ENCODE measurements at places on chromosomes 4 and X.

- no peak for DNase-seq
These were observed 2.1 kb downstream of the NSG1 start for GRCh38 chr4:4388836-4389575.

DNA sequence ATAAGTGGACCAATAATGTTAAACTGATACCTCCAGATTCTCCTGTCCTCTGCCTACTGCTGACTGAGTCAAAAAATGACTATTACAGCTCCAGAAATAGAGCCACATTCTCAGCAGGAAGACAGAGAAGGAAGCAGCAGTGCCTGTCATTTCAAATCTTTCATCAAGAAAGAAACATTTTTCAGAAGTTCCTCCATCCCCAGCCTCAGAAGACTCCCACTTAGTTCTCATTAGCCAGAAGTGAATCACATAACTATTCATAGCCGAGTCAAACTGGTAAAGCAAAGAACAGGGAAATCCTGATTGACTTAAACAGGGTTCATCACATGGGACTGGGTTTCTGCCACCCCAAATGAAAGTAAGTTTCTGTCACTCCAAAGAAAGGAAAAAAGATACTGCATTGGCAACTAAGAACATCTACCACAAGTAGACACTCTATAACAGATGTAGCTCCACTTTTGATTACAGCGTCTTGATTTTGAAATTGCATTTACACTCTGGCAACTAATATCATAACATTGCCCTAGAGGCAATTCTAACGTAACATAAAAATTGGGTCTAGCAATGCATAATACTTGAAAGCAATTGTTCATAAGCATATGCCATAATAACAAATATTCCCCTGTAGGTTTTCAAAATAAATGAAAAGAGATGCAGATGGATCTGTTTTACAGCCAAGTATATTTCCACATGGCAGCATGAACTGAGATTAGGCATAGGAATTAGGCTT lies 599.8 kb downstream of the GALNTL6 start:
- DNase-seq: no peak

DNA sequence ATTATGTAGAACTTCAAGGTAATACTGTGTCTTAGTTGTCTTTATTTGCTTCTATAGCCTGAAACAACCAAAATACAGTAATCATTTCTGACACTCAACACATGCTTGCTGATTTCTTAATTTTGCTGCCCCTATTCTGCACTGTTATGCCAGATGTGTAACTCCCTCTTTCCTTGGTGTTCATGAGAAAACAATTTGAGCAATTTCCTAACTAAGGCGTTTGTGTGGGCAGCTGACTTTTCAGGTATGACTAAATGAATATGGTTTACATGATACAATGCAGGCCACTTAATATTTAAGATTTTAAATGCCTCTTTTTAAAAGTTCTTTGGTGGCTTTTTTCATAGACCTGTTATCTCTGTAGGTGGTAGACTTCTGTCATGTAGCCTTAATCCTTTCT lies 46.1 kb upstream of the CENPE start:
- no peak for DNase-seq

GRCh38 chr4:56115898-56116297 lies 167.2 kb downstream of the CEP135 start:
- no peak for DNase-seq

DNA sequence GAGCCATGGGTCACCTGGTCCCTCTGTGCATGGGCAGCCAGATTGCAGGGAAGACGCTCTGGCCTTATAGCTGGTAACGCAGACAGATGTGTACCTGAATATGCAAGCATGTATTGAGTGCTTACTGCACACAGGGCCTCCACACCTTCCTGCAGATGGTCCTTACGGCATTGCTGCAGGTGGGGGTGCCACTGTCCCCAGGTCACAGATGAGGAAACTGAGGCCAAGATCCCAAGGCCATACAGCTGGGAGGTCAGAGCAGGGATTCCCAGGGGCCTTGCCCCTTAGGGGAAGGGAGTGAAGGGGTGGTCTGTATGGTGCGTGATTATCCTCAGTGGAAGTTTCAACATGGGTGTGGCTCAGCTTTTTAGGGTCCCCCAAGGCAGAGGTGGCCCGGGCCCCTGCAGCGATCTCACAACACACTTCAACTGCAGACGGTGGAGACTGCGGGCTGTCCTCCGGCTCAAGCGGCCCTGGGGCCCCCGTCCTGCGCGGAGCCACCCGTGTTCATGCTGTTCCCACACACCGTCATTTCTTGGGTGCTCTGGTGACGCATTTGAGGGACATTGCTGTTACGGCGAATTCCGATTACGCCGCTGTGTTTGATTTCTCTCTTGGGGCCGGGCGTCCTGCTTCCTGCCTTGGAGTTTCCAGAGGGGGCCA lies 8.1 kb downstream of the DOK7 start:
- no peak for DNase-seq
